ENCODE measurements at places on chromosomes 11 and 22.

- DNase-seq, result no peak
These were observed 36.3 kb upstream of the PPARA start for GRCh38 chr22:46113910-46114517.

GRCh38 chr11:70544774-70545609 lies 146.7 kb downstream of the CTTN start:
- DNase-seq, result no peak

GRCh38 chr22:25000686-25001085 lies 48.2 kb downstream of the KIAA1671 start:
- no peak for DNase-seq

DNA sequence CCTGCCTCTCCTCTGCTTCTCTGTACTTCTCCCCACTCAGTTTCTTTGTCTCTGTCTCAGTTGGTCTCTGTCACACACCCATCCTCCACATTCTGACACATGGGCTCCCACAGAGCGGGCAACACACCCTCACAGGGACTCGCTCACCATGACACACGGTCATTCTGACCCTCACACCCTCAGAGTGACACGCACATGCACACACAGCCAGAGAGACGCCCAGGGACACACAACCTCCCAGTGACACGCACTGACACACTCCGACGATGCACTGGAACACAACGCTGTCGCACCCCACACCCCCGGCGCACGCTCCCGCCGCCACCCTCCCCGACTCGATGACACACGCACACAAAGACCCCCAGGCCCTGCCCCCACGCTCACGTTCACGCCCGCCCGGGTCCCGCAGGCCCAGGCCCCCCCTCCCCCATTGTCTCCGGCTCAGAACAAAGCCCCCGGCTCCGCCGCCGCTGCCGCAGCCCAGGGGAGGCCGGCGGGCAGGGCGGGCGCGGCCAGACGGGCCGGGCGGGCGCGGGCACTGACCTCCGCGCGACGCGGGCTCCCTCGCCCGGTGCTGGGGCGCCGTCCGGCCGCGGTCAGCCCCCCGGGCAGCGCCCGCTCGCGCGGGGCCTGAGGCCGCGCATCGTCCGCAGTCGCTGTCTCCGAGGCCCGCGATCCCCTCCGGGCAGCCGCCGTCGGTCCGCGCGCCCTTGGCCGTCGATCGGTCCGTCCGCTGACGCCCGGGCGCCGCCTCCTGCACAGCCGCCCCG lies 404 bp downstream of the DCHS1 start:
- no peak for DNase-seq

- no peak for DNase-seq
These were observed 71.8 kb upstream of the TEAD1 start for GRCh38 chr11:12602421-12602820.

GRCh38 chr11:76670485-76671236 lies at the start of gene LRRC32:
Gene LRRC32, minus strand, starts transcription at chr11:76670747. Its CDS starts 4,793 bp downstream, at chr11:76665954.
- peak; percentile 37 for DNase-seq

- DNase-seq, result no peak
These were observed 46.0 kb downstream of the AHNAK start for GRCh38 chr11:62500650-62501030.

- no peak for DNase-seq
These were observed 492.6 kb downstream of the CNTN5 start for GRCh38 chr11:99513368-99513767.

GRCh38 chr11:8092587-8093424 lies 11.8 kb downstream of the TUB start:
- no peak for DNase-seq

DNA sequence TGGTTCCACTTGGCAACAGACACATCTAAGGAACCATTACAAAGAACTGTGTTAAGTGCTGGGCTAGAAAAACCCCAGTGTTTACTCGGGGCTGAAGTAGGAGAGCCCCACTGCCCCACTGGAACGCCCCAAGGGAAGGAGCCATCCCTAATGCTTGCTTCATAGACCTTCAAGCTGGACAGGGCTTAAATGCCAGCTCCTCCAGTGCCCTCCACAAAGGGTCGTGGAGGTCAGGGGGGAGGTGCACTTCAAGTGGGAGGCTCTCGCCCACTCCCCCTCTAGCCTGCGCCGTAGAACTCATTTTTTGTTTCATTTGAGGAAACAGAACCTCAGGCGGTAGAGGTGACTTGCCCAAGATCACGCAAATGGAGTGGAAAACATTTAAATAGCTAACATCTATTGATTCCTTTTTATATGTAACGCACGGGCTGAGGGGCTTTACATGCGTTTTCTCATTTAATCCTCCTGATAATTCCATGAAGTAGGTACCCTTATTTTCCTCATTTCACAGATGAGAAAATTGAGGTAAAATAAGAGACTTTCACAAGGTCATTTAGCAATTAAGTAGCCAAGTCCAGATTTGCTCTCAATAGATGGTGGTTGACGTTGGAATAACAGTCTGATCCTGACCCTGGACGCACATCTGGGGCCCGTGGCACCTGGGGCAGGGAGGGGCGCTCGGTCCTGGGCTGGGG lies 545 bp upstream of the ZDHHC13 start:
- no peak for DNase-seq

GRCh38 chr11:37786214-37786755 lies 1188.2 kb upstream of the RAG2 start:
- DNase-seq, result no peak

- DNase-seq, result no peak
These were observed 1.9 kb downstream of the SEPTIN5 start for GRCh38 chr22:19716041-19716828.

DNA sequence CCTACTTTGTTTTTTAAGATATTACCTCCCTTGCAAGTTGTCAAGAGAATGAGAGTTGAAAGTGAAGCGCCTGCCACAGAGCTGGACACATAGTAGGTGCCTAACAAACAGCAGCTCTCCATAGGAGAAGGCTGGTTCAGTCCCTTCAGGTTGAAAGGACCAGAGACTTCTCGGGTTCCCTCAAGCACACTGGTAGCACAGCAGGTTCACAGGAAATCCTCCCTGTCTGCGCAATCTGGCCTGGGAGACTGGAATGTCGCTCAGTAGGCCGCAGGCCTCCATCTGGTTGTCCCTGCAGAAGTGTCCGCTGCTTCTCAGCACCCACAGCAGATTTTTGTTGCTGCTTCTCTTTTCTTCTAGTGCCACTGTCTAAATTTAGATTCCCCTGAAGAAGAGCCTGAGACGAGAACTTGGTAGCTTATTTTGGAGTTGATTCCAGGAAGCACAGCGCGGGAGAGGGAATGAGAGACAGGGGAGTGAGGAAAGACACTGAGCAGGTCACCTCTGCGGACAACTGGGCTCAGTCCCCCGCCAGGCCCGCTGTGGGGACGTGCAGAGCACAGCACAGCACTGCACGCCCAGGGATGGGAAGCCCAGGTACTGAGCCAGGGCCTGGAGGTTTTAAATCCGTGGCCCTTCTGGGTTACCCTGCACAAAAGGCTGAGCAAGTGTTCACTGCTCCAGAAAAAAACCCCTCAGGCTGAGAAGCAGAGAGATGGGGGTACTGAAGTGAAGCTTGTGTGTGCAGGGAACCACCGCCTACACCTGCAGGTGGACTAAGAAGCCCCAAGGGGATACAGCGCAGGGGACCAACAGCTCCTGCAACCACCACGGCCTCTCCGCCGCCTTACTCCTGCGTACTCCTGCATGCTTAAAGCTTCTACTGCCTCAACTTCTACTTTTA lies 31.6 kb downstream of the RBX1 start:
- DNase-seq, result no peak

- DNase-seq, result no peak
These were observed 63.6 kb downstream of the FDX1 start for GRCh38 chr11:110493346-110493745.

- no peak for DNase-seq
These were observed 50.4 kb downstream of the TCP11L1 start for GRCh38 chr11:33089776-33090175.

DNA sequence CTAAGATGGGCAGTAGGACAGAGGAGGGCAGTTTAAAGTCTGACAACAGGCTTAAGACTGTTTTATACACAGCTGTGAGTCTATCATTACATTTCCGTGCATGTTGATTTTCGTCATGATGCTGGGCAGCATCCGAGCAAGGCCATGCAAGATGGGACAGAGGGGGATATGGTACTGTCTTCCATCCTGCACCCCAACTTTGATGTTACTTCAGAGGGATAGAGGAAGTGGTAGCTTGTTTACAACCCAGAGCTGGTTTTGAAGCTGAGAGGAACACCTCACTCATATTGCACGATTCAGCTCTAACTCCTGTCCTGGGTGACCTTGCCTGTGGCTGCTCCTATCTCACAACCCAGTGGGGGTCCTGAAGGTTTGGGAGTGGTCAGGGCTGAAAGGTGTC lies 3.0 kb upstream of the SORL1 start:
- peak; percentile 73 for DNase-seq

DNA sequence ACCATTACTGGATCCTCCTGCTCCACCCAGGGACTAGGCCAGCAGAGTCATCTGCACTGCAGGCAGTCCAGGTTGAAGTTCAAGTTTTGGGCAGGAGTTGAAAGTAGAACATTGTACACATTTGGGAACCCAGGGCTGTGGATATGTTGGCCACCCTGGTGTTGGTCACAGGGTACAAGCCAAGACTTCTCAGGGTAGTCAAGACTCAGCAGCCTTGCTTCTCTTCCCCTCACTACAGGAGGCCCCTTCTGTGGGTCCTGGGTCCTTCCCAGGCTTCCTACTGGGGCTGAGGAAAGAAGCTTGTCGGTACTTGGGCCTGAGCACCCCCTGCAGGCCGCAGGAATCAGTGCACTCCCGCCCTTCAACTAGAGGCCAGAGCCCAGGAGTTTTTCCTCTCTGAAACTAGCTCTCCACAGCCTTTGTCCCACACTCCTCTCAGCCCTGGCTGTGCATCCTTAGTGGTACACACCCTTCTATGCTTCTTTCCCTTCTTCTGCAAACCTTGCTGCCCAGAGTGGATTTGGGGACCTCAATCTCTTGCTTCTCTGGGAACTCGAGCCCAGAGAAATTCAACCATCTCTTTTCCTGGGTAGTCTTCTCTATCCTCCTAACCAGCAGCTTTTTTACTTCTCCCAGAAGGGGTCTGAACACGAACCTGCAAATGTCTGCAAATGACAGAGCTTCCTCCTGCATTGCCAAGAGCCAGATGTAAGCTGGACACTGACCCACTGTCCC lies 2.6 kb upstream of the HPX start:
- DNase-seq, result peak; percentile 62

DNA sequence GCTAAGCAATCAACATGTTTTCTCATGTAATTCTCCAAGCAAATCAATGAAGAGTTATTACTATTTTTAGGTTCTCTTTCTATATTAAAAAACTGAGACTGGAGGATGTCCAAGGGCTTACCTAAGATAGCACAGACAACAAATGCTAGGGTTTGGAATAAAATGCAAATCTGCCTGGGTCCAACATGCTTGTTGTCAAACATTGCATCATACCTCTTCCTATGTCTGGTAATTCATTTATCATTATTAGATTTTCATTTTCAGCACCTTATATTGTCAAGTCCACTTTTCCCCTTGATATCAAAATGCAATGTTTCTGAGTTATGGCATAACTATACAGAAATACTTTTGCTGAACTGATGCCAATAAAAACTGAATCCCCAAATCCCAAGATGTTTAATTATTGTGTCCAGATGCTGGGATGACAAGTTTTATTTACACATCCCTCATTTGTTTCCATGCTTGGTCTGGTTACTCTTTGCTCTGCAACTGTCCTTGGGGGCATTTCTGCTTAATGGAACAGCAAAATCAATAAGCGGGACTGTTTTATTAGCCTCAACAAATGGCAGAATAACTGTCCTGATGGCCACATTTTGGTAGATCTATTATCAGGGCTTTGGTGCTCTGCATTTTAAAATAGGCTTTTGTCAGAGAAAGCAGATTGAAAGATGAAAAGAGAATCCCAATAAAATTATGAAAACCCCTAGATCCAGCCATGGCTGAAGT lies 86.0 kb downstream of the C11orf87 start:
- no peak for DNase-seq

DNA sequence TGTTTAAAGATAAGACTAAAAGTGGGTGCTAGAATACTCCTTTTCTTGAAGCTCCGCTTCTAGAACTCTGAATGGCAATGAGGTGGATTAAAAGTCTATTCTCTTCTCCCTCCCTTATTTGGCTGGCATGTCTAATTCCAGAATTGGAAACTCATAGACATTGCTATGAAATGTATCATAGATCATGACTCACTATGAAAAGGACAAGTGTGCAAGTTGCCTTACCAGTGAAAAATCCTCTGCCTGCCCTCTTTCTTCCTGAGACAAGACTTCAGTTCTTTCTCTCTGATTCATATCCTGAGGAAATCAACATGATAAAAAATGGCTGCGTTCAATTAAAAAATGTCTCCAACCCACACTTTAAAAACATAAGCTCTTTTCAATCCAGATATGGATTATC lies 73.2 kb upstream of the BLID start:
- no peak for DNase-seq

DNA sequence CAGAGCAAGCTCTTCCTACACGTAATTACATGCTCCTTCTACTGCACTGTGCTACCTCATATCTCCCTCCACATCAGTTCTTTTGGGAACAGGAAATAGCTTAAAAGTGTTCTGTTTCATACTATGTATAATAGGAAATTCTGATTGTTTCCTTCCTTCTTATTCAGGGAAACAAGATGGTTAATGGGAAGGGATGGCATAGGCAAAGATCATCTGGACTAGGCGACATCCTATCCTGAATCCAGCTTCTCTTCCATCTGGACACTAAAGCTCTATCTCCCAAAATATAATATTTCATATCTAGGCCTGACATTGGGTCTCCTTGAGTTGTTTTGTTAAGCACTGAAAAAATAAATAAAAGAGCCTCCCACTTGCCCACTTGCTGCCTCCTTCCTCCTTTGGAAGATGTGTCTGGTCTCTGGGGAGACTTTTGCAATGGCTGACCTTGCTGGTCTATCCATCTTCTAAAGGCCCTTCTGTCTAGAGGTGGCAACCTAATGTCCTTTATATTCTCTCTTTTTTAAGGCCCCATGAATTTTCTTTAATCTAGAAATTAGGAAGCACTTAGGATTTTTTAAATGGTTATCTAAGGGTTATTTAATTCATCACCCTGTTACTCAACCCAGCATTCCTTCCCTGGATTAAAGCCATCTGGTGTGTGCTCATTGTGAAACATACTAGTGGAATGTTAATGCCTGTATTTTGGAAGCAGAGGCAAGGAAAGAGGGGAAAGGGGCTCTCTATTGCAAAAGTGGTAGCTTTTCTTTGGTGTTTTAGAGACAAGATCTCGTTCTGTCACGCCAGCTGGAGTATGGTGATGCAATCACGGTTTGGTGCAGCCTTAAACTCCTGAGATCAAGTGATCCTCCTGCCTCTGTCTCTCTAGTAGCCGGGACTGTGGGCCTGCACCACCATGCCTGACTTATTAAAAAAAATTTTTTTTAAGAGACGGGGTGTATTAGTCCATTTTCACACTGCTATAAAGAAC lies 20.6 kb downstream of the CLMP start:
- no peak for DNase-seq

DNA sequence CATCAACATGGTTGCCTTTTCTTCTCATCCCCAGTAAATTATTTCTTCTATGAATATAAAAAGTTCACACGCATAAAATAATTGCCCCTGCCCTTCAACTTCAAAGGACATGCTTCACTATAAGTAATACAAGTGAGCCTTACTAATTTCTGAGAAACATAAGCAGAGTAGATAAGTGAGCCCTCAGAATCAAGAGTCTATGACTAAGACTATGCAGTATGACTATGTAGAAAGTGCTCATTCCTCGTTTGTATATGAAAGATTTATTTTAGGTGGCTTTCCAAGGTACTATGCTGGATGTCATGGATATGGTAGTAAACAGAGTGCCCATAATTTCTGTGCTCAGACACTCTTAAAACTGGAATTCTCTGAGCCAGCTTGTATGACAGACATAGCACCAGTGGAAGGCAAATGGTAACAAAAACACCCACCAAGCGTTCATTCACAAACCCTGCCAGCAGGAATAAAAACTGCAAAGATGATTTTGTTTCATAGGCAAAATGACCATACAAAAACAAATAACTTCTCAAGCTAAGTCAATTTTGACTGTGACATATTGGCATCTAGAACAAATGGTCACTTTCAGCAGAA lies 189.8 kb downstream of the CADM1 start:
- DNase-seq, result no peak
